Myometrial cell (primary cell): ENCODE measurements at places on chromosomes 7 and 10. TPM values are rescaled to one million over a fixed set of nuclear protein-coding genes. Genes with fewer than 3 reads are reported as not detected.

The UBE2D1 gene
- 8.1 and 14.0 TPM in 2 replicates for total RNA-seq

The MPP7 gene
- total RNA-seq: under 0.01 and 2.3 TPM in 2 replicates

The OR2A42 gene
- total RNA-seq: not detected in 2 replicates

The ACTL6B gene
- not detected in 2 replicates for total RNA-seq

The SEMA3A gene
- total RNA-seq: 11.8 and 18.4 TPM in 2 replicates

The SLC26A4 gene
- total RNA-seq: under 0.01 and 0.18 TPM in 2 replicates

The TRPV5 gene
- total RNA-seq: not detected in 2 replicates

The IFIT1B gene
- not detected in 2 replicates for total RNA-seq

The RELN gene
- total RNA-seq: 0.29 and 4.4 TPM in 2 replicates

The ATG9B gene
- not detected in 2 replicates for total RNA-seq
